Activated T-helper 17 cell treated with anti-CD3 and anti-CD28 coated beads, Interleukin-2, amount 50 U/mL, for 72 hours (primary cell): ENCODE measurements at places on chromosomes 4 and X.

- ATAC-seq: no peak
Measured at GRCh38 chrX:95893636-95894035, 791.0 kb upstream of the DIAPH2 start.

DNA sequence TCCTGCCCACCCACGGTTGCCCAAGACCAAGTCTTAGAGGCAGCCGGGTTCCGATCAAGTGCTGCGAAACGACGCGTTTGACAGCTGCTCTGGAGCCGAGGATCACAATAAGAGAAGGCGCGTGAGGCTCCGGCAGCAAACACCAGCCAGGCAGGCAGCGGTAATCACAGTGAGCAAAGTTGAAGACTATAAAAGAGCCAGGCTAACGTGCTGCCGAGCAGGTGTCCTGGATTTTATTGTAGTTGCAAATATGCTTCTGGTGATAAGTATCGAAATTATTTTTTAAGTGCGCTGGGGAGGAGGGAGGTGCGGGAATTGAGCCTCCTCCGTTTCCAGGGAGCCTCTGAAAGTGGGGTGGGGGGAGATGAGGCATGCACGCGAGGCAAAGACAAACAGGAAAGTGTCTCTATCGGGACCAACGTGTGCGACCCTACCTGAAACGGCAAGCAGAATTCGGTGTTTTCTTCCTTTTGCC lies 590 bp downstream of the GABRA2 start:
- ATAC-seq: no peak

- ATAC-seq: no peak
Measured at GRCh38 chr4:3440011-3440410, 1.8 kb upstream of the HGFAC start.

- no peak for ATAC-seq
Measured at GRCh38 chr4:1958276-1959103, 50.3 kb downstream of the NELFA start.

DNA sequence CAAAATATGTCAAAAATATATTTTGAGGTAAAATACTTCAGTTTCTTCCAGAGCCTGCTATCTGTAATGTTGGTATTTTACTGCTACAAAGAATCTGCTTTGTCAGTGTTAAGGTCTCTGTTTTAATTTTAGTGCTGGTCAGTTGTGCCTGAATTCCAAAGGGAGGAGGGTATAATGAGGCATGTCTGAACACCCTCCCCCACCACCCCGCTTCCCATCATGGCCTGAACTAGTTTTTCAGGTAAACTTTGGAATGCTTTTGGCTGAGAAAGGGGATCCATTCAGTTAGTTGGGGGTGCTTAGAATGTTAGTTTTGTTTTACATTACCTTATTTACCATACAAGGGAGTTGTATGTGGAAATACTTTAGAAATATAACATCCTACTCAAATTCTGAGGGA lies 158.5 kb downstream of the MID1IP1 start:
- no peak for ATAC-seq

DNA sequence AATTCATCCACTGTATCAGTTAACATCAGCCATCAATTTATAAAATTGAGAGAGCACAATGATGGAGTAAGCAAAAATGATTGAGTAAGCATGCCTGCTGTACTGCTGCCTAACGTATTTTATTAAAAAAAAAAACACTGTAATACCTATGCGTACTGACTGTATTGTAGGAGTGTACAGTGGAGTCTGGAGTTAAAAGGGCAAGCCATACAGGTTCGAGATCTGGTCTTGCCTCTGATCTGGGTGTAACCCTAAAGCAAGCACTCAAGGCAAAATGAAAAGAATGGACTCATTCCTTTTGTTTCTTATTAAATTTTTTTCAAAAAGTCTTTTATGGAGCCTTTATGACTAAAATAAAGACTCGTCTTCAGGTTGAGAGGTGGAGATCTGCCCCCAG lies 894.2 kb upstream of the INTU start:
- no peak for ATAC-seq

DNA sequence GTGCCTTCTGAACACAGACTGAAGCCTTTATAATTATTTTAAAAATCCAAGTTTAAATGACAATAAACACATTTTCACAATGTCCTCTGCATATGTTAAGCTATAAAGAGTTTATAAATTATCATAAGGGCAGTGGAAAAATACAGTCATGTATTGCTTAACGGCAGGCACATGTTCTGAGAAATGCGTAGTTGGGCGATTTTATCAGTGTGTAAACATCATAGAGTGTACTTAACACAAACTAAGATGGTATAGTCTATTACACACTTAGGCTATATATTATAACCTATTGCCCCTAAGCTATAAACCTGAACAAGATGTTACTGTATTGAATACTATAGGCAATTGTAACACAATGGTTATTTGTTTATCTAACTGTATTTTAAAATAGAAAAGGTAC lies 254.7 kb downstream of the GABRG1 start:
- ATAC-seq: no peak

- no peak for ATAC-seq
Measured at GRCh38 chr4:100949350-100949935, 397.9 kb downstream of the PPP3CA start.

DNA sequence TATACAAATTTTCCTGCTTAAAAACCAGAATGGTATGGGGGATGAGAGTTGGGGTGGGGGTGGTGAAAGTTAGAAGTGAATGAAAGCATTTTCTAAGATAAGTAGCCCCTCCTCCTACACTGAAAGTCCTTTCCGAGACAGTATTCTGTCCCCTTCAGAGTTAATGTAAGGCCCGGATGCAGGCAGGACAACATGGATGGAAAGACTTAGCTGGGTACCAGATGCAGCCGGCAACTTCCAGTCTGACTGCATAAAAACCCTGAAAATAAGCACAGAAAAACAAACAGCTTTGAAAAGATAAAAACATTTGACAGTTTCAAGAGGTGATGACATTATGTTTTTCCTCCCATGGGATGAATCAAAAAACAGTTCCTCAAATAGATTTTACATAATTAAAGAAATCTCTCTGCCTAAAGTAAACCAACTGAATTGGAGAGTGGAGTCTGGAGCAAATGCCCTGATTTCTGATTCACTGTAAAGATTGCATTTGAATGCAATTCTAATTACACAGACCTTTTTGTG lies 196.3 kb downstream of the GPAT3 start:
- no peak for ATAC-seq

DNA sequence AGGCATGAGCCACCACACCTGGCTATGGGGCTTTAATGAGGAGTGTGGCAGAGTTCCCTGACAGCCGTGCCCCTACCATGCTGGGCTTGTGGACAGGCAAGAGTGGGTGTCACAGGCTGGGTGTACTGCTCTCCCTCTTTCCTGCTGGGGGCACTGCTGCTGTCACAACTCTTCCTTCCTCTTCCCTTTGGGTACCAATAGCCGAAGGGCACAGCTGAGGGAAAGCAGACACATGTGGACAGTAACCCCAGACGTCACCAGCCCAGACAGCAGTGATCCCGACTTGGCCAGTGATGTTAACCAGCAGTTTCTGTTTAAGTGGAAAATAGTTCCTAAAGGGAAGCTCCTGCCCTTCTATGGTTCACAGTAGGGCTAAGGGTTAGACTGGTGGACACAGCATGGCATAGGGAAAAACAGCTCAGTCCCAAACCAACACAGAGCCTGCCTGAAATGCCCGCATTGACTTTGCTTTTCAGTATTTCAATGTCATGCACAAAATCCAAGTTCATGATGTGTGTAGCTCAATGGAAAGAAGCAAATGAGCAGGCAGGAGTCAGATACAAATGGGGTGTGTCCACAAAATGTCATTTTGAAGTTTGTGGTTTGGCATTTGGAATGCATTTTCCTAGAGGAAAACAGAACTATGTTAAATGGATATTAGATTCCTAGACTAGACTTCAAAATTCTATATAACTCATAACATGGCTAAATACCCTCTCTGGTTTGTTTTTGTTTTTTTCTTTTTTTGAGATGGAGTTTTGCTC lies 24.9 kb upstream of the DDX3X start:
- no peak for ATAC-seq

DNA sequence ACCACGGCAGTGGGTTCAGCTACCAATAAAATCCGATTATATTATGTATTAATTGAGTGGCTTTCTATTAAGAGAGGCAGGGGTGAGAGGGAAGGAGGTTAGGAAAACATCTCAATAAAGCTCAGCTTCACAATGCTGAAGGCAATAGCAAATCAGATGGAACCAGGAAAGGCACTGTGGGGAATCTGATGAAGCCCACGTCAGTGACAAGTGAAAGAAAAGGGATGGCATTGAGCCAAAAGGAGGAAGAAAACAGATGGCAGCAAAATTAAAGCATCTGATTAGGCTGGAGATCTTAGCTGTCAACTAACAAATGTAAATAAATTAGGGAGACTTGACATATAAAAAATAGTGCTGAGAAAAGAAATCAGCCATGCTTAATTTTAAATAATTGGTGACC lies 180.9 kb downstream of the RASL11B start:
- no peak for ATAC-seq

DNA sequence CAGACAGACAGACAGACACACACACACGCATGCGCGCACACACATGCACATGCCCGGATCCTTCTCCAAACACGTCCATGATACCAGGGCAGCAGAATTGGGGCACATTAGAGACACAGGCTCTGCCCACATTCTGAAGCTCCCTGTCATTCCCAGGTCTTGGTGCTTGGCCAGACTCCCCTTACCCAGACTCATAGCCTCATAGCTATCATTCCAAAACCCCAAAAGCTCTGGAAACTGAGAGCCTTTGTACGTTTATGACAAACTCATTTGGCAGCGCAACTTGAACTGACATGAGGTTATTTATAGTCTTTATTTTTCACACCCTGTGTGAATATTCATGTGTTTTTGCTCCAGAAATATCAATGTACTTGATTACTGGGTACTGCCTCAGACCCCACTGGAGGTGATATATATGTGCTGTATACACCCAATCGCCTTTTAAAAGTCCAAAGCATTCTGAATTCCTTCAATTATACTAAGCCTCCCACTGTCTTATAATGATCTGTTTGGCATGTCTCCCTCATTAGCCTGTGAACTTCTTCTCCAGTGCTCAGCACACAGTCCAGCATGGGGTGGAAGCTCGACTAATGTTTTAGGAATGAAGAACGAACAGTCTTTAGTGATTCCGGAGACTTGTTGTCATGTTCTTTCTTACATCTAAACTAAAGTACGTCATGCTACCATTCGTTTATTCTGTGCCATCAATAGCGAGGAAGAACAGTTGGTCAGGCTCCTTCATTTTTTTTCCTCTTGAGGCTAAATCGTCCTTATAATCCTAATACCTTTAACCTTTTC lies 45.0 kb downstream of the RTL9 start:
- no peak for ATAC-seq

DNA sequence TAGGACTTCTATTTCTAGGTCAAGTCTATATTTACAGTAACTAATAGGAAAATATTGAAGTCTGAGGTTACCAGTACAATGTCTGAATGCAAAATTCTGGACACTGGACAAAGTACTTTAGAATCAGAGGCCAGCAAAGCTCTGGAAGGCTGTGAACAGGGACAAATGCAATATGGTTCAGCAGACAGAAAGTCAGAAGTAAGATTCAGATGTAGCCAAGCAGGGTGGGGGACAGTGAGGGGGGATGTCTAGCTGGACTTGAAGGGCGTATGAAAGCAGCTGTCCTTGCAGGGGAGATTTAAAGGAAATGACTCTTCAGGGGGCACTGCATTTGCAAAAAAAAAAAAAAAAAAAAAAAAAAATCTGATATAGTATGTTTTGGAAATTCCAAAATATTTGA lies 2.9 kb downstream of the SORBS2 start:
- no peak for ATAC-seq

GRCh38 chr4:39543034-39543433 lies 15.8 kb upstream of the UGDH start:
- no peak for ATAC-seq
